CD4-positive, alpha-beta T cell treated with Interleukin-6 at 100 ng/mL for 8 hours (primary cell): ENCODE measurements at places on chromosomes 7 and 10.

GRCh38 chr10:22667093-22667480 lies 47.3 kb downstream of the PIP4K2A start:
- no peak for DNase-seq

- no peak for DNase-seq
These were observed 12.5 kb upstream of the PODXL start for GRCh38 chr7:131568970-131569369.

DNA sequence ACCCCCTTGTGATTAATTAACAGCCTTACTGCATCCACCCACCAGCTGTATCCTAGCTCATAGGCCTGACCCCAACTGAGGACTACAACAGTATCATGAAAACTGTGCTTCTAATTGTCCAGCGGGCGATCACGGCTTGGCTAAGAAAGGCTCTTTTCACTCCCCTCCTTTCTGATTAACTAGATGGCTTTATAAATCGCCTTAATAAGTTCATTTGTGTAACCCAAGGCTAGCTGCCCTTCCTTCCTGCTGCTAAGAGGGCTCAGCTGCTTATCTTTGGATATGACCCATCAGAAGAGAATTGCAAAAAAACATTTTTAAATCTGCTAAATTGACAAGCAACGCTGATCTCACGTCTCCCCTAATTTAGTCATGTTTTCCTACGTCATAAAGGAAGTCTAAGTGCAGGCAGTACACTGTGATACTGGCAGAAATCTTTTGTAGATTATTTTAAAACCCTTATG lies 163.0 kb upstream of the LAMB4 start:
- DNase-seq = no peak

GRCh38 chr7:140000666-140001268 lies 62.0 kb downstream of the PARP12 start:
- DNase-seq = no peak

- no peak for DNase-seq
These were observed 34.9 kb downstream of the FAS start for GRCh38 chr10:89025453-89025852.

DNA sequence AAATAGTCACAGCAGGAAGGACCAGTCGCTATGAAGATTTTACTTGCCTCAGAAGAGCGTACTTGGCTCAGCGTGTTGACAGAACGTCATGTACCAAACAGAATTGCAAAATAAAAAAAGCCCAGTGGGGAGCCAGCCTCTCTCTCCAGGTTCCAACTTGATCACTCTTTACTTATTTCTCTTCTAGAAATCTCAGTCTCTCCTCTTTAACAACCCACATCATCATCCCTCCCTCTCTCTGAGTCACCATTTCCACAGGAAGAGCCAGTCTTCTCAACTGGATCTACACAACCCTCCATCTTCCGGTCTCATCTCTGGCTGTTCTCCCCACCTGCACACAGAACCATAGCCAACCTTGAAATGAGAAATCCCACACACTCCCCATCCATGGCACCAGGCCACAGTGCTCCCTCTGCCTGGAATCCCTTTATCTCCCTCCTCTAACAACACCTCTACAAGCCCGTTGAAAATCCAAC lies 718.3 kb downstream of the GRID1 start:
- no peak for DNase-seq

DNA sequence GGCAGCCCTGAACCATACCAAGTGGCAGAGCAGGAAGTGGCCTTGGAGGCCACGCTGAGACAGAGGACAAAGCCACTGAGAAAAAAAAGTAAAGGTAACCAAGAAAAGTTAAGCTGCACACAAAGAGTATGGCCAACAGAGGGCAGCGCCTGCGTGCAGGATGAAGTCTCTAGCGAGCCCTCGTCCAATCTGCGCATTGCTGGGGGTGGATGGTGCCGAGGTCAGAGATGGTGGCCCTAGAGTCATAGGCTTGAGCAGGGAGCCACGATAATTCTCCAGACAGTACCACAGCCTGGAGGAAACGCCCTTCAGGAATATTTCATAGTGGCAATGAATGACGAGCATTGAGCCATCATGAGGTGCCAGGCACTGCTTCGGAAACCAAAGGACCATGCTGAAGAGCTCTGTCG lies 9.7 kb downstream of the ATP6V0E2 start:
- DNase-seq = peak; percentile 51

DNA sequence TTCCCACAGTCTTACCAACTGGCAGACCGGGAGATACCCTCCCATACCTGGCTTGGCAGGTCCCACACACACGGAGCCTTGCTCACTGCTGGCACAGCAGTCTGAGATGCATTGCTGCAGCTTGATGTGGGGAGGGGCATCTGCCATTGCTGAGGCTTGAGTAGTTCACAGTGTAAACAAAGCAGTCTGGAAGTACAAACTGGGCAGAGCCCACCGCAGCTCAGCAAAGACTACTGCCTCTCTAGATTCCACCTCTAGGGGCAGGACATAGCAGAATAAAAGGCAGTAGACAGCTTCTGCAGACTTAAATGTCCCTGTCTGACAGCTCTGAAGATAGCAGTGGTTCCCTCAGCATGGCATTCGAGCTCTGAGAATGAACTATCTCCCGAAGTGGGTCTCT lies 69.6 kb upstream of the RELN start:
- DNase-seq = no peak

GRCh38 chr7:85897967-85898366 lies 711.1 kb upstream of the SEMA3D start:
- no peak for DNase-seq

DNA sequence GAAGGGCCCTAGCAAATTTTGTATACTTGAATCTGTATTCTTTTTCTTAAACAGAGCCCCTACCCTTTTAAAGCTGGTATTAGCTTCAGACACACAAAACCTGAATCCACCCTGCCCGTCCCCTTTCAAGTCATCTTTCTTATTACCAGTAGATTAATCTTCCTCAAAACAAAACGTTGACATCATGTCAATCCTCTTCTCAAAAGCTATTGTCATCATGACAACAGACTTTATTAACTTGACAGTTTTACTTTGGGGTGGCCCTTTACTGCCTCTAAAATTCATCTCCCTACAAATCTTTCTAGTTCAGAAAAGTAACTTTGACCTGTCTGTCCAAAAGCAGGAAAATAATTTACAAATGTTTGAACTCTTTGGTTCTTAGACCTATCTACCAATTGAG lies 21.5 kb upstream of the IFRD1 start:
- no peak for DNase-seq

DNA sequence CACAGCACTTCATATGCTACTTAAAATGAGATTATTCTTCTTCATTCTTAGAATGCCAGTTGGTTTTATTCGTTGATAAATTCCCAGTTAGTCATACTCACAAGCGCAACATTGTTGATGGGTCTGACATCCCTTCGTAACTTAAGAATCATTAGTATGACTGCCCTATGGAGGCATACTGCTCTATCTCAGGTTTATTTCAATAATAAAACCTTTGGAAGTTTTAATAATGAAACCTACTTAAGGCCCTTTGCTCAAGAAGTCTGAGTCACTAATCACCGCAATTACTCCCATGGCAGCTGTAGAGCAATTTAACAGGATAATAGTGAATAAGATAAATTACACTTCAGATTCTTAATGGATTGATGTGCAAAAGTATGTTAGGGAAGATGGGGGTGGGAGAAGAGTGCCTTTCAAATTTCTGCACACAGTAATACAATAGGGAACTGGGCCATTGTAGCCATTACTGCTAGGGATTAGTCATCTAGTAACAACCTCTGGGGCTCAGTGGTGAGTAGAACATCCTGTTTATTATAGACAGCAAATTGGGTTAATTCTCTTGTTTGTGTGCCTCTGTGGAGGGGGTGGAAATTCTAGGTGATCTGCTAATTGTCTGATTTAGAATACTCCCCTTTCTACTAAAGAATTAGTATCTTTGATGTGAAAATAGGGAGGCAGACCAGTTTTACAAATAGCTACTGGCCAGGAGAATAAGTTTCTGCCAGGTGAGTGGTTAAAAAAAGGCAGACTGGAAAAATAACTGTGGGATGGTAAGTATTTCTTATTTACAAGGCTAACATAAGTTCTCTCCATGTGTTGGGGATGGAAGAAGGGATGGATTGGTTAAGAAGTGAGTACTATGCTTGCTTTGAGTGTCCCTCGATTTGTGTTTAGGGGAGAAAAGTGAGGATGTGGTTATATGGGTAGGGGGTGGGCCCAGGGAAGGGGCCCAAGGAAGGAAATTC lies 74.5 kb upstream of the VKORC1L1 start:
- DNase-seq = peak; percentile 46
